Ureter (tissue), 1 donor: ENCODE measurements at places on chromosomes 7 and 10. TPM values are rescaled to one million over a fixed set of nuclear protein-coding genes. Genes with fewer than 3 reads are reported as not detected.
A peak's percentile ranks its signal among the peaks of the same experiment; 100 is the strongest.

DNA sequence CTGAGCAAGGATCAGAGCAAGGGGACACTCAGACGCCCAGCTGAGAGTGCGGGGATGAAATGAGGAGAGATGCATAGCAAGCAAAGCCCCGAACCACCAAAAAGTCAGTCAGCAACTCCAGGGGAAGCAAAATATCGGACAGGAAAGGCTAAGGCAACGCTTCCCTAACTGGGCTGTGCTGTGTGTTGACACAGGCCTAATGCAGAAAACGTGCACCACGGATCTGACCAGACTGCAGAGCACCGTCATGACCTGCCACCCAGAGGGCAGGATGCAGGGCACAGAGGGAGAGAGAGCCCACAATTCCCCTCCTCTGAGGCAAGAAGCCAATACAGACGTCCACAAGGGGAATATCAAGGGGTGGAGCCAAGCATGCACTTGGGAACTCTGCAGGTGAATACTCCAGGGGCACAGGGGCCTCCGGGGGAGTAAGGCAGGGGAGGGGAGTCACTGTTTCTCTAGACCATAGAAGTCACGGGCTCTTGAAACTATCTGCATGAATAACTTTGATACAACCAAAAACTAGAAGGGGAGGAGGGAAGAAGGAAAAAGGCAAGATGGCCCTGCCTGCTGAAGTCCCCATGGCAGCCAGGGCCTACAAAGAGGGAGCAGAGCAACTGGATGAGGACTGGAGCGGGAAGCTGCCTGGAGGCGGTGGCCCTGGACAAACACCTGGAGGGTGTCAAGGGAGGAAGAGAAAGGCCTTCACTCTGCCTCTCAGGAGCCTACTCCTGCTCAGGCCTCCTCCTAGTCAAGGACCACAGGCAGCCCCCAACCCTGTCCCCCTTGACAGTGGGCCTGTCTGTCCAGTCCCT, 26.2 kb downstream of the GRID1 start:
- no peak for DNase-seq

The WDR86 gene
- total RNA-seq: 4.3 TPM

DNA sequence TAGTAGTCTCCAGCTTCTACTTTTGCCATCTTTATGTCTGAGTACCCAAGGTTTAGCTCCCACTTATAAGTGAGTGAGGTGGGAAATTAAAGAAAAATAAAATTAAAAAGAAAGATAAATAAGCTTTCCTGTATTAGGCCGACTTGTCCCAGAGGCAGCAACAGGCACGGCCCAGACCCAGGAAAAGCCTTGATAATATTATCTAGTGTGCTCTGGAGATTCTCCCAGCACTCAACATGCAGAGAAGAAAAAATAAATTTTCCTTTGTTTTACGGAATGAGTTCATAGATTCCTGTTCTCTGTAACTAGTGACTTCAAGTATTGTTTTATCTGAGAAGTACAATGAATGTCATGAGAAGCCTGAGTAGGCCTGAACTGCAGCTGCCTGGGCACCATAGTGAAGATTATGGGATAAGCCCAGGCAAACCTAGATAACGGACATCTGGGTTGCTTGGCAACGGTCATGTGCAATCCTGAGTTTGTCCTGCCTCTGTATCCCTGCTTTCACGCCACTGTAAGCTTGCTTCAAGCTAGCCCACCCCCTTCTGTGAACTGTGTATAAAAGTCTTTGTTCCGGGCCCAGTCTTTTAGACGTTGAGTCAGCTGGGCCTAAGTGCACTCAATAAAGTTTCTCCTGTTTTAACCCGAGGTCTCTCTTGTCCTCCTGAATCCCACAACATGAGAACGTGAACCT, 6.4 kb downstream of the ATE1 start:
- no peak for DNase-seq

GRCh38 chr10:21497177-21497807, 28.2 kb downstream of the SKIDA1 start:
- peak; percentile 94 for DNase-seq

DNA sequence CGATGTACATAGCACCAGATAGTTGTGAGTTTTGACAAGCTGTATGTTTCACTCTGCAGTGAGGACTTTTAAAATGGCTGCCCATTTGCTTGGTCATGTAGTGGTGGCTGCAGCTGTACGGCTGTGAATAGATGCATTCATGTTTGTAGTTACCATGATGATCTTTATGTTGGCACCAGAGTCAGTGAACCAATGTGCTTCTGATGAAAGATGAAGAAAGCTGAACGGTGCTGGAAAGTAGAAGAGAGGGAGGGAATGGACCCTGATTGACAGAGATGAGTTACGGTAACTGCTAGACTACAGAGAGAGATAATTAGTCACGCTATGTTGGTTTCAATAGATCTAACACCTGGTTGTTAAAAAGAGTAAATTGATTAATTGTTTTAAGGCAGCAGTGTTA, 256.8 kb downstream of the CELF2 start:
- no peak for DNase-seq

The CYP3A5 gene
- 104 TPM for total RNA-seq

The ZNF775 gene
- 3.6 TPM for total RNA-seq

GRCh38 chr7:36937754-36938563, 213.7 kb upstream of the AOAH start:
- no peak for DNase-seq

DNA sequence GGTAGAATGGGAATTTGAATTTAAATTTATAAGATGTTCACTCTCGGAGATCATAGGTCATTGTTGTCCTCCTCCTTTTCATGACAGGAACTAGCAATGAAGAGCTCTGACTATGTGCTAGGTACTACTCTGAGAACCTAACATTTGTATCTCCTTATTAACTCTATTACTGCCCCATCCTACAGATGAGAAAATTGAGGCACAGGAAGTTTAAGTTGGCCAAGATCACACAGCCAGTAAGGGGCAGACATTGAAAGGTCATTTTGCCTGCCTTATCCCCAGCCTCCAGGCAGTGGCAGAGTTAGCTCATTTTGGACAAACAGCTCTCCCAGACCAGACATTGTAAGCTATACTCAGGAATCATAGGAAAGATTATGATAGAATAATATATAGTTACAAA, 6.0 kb downstream of the SRGN start:
- DNase-seq: no peak

DNA sequence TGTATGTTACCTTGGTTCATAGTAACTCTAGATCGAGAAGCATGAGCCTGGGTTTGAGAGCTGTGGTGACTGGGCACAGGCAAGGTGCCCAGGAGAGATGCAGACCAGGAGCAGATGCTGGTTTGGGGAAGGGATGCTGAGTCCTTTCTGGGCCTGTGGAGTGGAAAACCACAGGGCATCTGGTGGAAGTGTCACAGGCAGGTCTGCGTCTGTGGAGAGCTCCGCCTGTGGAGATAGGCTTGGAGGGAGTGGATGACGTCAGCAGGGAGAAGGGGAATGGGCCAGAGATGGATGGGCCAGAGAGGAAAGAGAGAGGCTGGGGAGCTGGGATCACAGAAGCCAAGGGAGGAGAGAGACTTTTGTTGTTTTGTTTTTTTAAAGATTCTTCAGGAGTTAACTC, 14.8 kb downstream of the CYP26A1 start:
- no peak for DNase-seq

DNA sequence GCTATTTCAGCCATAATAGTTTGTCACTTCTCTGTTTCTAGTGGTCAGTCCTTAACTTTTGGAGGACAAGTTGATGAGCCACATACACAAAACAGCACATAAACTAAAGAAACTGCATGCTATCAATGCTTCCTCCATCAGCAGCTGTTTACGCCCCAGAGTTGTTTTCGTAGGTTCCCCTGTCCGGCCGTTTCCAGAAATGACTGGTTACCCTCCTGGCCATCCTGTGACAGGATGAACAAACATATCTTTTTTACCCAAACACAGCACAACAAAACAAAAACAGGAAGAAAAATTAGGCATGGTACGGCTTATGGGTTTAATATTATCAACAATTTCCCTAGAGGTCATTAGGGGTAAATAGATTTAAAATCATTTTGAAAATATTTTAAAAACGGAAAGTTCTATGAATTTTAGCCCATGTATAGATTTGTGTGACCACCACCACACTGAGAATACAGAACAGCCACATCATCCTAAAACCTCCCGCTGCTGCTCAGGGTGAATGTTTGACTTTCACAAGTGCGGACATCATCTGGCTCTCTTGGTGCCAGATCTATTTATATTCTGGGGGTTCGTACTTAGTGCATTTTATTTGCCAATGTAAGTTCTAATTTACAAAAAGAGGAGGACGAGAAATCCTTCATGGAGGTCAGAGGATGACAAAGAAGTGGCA, 74.8 kb downstream of the HIPK2 start:
- DNase-seq: no peak

The LEP gene
- 0.89 TPM for total RNA-seq

- DNase-seq: no peak
These were observed 897.8 kb downstream of the CNTNAP2 start for GRCh38 chr7:147014286-147014955.

DNA sequence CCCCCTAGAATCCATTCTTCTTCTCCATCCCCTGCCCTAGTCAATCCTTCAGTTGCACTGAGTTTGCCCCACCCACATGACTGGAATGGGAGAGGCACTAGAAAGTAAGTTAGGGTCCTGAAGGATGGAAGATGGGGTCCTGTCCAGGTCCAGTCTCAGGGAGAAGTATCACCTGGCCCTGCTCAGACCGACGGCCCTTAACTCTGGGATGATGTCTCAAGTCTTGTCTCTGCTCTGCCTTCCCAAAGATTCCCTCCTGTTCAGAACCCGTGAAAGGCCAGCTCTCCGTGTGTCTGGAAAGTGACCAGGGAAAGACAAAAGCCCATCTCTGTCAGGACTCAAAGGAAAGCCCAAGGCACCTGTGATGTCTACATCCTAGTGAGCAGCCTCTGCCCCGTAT, 88.8 kb downstream of the OAT start:
- peak; percentile 15 for DNase-seq

GRCh38 chr10:102291221-102291905, 46.0 kb downstream of the GBF1 start:
- DNase-seq: no peak

- no peak for DNase-seq
These were observed 36.0 kb upstream of the PIK3AP1 start for GRCh38 chr10:96756111-96756903.
